ENCODE measurements at places on chromosomes 4 and X.

- no peak for DNase-seq
Observed at GRCh38 chrX:21438792-21439191, 64.6 kb downstream of the CNKSR2 start.

DNA sequence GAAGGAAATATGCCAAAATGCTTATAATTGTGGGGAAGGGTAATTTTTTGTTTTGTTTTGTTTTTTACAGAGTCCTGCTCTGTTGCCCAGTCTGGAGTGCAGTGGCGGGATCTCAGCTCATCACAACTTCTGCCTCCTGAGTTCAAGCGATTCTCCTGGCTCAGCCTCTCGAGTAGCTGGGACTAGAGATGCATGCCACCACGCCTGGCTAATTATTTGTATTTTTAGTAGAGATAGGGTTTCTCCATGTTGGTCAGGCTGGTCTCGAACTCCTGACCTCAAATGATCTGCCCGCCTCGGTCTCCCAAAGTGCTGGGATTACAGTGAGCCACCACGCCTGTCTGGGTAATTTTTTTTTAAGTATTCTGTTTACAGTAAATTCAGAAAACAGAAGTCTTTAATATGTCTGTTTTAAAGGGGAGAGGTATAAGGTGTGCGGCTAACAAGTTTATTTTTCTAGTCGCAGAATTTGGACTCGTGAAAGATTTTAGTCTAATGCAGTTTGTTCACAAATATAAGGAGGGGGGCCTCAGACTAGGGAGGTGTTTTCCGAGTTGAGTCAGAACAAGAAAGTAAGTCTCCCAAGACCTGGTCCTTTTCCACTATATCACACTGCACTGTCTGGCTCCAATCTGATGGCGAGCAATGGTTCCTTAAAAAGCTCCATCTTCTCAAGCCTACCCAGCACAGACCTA lies 1.5 kb downstream of the ACSL1 start:
- no peak for DNase-seq

- no peak for DNase-seq
Observed at GRCh38 chr4:126899331-126899801, 733.4 kb upstream of the INTU start.

- no peak for DNase-seq
Observed at GRCh38 chrX:23854945-23855344, 52.8 kb downstream of the APOO start.

GRCh38 chr4:139900964-139901376 lies 235.4 kb downstream of the MGST2 start:
- no peak for DNase-seq

- DNase-seq: no peak
Observed at GRCh38 chrX:53155512-53156206, 61.7 kb downstream of the KANTR start.

DNA sequence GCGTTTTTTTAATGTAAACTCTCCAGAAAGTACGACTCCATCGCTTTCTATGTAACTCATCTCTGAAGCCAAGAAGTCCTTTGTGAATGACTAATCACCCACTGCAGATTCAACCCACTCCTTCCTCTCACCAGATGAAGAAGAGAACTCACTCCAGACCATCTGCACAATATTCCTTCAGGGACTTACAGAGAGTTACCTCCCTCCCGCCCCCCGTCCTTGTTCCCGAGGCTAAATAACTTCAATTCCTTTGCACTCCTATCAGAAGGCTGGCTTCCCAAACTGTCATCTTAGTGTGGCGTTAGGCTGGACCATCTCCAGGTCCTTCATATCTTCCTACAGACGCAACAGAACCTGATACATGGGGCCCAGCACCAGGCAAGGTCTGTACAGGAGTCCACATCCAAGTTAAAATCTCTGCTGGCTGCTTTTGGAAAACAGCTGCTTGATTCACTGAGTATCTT lies 82.4 kb downstream of the AFAP1 start:
- DNase-seq: no peak

DNA sequence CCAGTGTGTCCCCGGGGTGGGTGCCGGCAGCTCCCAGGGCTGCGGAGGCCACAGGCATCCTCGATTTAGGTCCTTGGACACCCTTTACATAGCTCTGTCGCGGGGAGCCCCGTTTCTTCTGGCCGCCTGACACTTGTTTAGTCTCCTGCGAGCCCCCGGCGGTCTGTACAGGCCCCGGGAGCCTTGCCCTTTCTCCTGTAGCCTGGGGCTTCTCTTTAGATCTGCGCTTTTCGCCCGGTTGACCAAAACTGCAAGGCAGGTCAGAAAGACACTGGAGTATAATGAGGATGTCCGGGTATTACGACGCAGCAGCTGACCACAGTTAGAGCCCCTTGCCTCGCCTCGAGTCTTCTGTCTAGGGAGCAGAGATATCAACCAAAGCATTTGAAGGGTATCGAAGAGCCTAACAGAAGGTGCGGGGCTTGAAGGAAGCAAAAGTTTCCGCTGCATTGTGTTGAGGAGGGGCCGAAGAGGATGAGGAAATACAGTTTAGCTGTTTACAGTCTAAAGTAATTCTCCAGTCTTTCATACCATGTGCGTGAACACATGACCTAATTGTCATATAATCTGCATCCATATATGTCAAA lies 479 bp downstream of the BRCC3 start:
- DNase-seq: no peak
